Activated CD4-positive, alpha-beta T cell treated with anti-CD3 and anti-CD28 coated beads for 36 hours (primary cell): ENCODE measurements at places on chromosomes 1 and 21. TPM values are rescaled to one million over a fixed set of nuclear protein-coding genes. Genes with fewer than 3 reads are reported as not detected.

- no peak overlapping the region for H3K27ac ChIP-seq
- peaks cover 54% of the 10 kb centered on the region for H3K36me3 ChIP-seq
- no peak overlapping the region for H3K4me3 ChIP-seq
- no peaks in the 10 kb centered on the region for H3K27me3 ChIP-seq
- H3K4me1 ChIP-seq, result peaks cover 57% of the 10 kb centered on the region
- no peak for DNase-seq
Observed at GRCh38 chr1:101004670-101005069, 20.9 kb downstream of the DPH5 start.

DNA sequence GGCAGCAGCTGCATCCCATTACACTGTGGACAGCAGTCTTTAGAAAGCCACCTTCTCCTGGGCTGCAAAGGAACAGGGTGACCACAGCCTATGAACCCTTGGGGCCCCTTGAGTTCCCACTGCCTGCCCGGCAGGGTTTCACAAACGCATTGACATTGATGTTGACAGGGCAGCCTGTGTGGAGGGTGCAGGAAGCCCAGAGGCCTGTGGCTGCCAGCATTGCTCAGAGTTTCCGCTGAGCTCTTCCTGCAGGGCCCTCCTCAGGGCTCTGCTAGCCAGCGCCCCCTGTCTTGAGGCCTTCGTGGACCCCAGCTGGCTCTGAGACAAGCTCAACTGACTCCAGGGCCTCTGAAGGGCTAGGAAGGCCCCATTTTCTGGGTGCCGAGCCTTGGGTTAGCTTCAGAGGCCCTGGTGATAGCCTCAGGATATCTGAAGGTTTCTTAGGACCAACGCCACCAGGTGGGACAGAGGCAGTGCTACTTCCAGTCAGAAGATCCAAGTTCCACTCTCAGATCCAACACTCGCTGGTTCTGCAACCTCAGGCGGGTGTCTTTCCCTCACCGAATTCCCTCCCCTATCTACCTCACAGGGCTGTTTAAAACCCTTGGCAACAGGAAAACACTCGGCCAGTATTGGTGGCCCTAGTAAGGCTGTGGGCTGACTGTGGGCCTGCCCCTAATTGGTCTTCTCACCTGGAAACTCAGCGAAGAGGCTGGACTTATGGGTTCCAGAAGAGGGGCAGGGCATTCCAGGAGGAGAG, 27.2 kb upstream of the EPS8L3 start:
- no peaks in the 10 kb centered on the region for H3K36me3 ChIP-seq
- H3K4me3 ChIP-seq, result no peak overlapping the region
- H3K27ac ChIP-seq, result peak overlapping the region; percentile 87
- peak; percentile 93 for DNase-seq
- no peaks in the 10 kb centered on the region for H3K27me3 ChIP-seq

DNA sequence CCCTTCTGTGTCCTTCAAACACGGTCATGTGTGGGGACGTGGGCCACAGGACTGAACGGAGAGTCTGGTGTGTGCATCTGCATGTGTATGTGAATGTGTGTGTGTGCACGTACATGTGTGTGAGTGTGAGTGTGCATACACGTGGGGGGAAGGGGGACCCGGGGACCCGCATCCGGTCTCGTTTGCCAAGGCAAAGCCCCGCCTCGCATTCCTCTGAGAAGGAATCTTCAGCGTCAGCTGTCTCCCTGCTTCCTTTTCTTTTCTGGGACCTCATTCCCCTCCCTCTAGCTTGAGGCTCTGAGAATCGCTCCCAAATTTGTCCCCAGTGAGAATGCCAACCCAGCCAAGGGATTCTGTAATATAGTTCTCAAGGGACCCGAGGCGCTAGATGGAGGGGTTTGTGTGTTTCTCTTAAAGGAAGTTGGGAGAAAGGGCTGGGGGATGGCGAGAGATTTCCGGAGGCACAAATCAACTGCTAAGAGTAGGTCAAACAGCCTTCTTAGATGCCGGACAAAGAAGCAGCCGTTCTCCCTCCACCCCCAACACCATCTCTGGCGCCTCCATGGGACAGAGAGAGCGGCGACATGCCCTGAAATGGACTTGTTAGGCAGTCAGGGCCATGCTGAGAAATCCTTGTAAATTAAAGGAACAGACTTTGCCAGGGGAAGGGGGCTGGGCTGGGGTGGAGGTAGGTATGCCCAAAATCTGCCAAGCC, 6.6 kb downstream of the IFFO2 start:
- H3K36me3 ChIP-seq, result peaks cover 39% of the 10 kb centered on the region
- DNase-seq, result peak; percentile 64
- peak overlapping the region; percentile 92 for H3K27ac ChIP-seq
- H3K4me3 ChIP-seq, result peak overlapping the region; percentile 86
- peaks cover 93% of the 10 kb centered on the region for H3K4me1 ChIP-seq

- no peak overlapping the region for H3K4me3 ChIP-seq
- peaks cover 16% of the 10 kb centered on the region for H3K36me3 ChIP-seq
- H3K27me3 ChIP-seq, result no peaks in the 10 kb centered on the region
Observed at GRCh38 chr1:217495249-217495648, 135.6 kb downstream of the GPATCH2 start.

FAM167B gene
- total RNA-seq, result 0.72 TPM

CNIH3 gene
- 1.5 TPM for total RNA-seq

PGLYRP4 gene
- 0.09 TPM for total RNA-seq

LIX1L gene
- total RNA-seq, result 49.4 TPM

BTG3 gene
- 35.6 TPM for total RNA-seq

FCRL6 gene
- not detected for total RNA-seq
